Ascending aorta (tissue), 2 donors: ENCODE measurements at places on chromosomes 4 and X.
A peak's percentile ranks its signal among the peaks of the same experiment; 100 is the strongest.

DNA sequence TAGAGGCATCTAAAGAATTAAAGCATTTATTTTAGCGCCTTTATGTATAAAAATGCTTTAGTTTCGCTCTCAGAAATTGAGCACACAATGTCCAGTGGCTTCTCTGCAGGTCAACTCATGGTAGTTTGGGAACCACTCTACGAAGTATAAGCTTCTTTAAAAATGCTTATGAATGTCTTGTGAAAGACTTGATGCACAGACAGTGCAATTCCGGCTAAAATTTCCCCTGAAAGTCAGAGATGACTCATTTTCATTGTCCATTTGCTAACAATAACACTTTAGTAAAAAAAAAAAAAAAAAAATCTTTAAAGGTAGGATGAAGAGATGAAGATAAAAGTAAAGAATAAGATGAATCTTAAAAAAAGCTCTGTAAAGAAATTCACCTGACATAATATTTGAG is 117.2 kb downstream of the PDHA2 start:
- DNase-seq = no peak
- no peaks in the 10 kb centered on the region for H3K36me3 ChIP-seq
- no peaks in the 10 kb centered on the region for H3K27me3 ChIP-seq
- H3K4me1 ChIP-seq = no peaks in the 10 kb centered on the region
- no peak overlapping the region for H3K4me3 ChIP-seq

DNA sequence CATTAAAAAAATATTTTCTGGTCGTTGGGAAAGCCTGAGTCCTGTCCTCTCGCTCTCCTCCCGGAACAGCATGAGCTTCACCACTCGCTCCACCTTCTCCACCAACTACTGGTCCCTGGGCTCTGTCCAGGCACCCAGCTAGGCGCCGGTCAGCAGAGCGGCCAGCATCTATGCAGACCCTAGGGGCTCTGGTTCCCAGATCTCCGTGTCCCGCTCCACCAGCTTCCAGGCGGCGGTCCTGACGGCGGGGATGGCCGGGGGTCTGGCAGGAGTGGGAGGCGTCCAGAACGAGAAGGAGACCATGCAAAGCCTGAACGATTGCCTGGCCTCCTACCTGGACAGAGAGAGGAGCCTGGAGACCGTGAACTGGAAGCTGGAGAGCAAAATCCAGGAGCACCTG is 807.2 kb upstream of the NDST4 start:
- H3K27me3 ChIP-seq = no peaks in the 10 kb centered on the region
- DNase-seq = no peak
- no peak overlapping the region for H3K27ac ChIP-seq
- no peaks in the 10 kb centered on the region for H3K36me3 ChIP-seq
- no peaks in the 10 kb centered on the region for H3K4me1 ChIP-seq

GRCh38 chr4:62130230-62130629 is 930.1 kb downstream of the ADGRL3 start:
- H3K27ac ChIP-seq = no peak overlapping the region
- H3K36me3 ChIP-seq = no peaks in the 10 kb centered on the region
- no peaks in the 10 kb centered on the region for H3K27me3 ChIP-seq
- DNase-seq = no peak
- no peak overlapping the region for H3K4me3 ChIP-seq

DNA sequence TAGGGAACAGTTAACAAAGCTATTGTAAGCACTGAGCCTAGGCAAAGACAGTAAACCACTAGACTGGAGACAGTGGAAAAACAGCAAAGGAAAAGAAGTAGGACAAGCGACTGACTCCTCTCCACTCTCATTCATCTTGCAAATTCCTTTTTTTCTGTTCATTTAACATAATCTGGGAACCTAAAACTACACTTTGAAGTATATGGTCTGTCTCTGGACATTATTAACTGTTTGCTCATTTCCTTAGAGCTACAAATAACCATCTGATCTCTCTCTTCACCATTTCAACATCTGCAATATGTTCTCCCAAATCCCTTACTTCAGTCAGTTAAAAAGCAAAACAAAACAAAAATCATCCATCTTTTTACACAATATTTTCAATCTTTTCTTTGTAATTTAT is 642 bp downstream of the HMGN5 start:
- peak overlapping the region; percentile 47 for H3K4me3 ChIP-seq
- H3K4me1 ChIP-seq = no peaks in the 10 kb centered on the region
- no peaks in the 10 kb centered on the region for H3K27me3 ChIP-seq
- peak overlapping the region; percentile 75 for H3K27ac ChIP-seq
- H3K36me3 ChIP-seq = no peaks in the 10 kb centered on the region
- no peak for DNase-seq

GRCh38 chr4:99714179-99714578 is 56.6 kb upstream of the C4orf54 start:
- no peaks in the 10 kb centered on the region for H3K4me1 ChIP-seq
- no peak overlapping the region for H3K4me3 ChIP-seq
- H3K27ac ChIP-seq = no peak overlapping the region
- DNase-seq = no peak
- H3K36me3 ChIP-seq = no peaks in the 10 kb centered on the region

- no peak overlapping the region for H3K27ac ChIP-seq
Measured at GRCh38 chr4:141037446-141037845, 95.8 kb downstream of the RNF150 start.

GRCh38 chrX:4320436-4320947 is 607.0 kb upstream of the PRKX start:
- DNase-seq = no peak
- H3K27me3 ChIP-seq = no peaks in the 10 kb centered on the region
- H3K4me3 ChIP-seq = no peak overlapping the region
- no peaks in the 10 kb centered on the region for H3K36me3 ChIP-seq
- no peak overlapping the region for H3K27ac ChIP-seq

DNA sequence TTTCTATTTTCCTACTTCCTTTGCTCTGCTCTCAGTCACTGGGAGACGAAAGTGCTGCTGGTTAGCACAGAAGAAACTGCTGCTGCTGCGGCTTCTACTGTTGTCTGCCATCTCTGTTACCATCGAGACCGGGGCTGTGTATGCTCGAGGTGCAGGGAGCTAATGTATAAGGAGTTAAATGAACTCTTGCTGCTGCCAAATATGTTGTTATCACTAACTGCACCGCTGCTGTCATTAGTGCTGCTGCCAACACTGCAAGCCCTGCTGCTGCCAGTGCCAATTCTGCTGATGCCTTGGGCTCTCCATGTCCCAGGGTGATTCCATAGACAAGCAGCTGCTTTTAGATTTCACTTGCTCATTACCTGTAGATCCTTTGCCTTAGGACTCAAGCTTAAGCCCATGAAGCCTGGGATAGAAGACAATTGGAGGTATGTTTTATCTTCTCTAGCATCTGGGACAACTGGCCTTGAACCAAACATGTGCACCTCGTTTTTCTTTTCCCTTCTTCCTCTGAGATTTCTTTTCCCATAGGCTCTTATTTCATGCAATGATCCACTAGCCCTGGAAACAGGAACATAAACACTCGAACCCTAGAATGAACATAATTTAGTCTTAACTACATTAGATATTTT is 107.8 kb downstream of the CCSER1 start:
- H3K36me3 ChIP-seq = no peaks in the 10 kb centered on the region
- H3K4me3 ChIP-seq = no peak overlapping the region
- H3K27me3 ChIP-seq = no peaks in the 10 kb centered on the region
- H3K27ac ChIP-seq = no peak overlapping the region
- no peak for DNase-seq

- no peaks in the 10 kb centered on the region for H3K4me1 ChIP-seq
- H3K36me3 ChIP-seq = no peaks in the 10 kb centered on the region
- no peak overlapping the region for H3K4me3 ChIP-seq
- no peaks in the 10 kb centered on the region for H3K27me3 ChIP-seq
- H3K27ac ChIP-seq = no peak overlapping the region
- no peak for DNase-seq
Measured at GRCh38 chr4:36027203-36027602, 217.1 kb downstream of the ARAP2 start.

GRCh38 chr4:176357359-176358082 is 37.8 kb downstream of the SPCS3 start:
- no peak overlapping the region for H3K4me3 ChIP-seq
- H3K27ac ChIP-seq = no peak overlapping the region
- no peaks in the 10 kb centered on the region for H3K27me3 ChIP-seq
- H3K4me1 ChIP-seq = no peaks in the 10 kb centered on the region

- no peaks in the 10 kb centered on the region for H3K27me3 ChIP-seq
- no peak for DNase-seq
- no peak overlapping the region for H3K4me3 ChIP-seq
- H3K27ac ChIP-seq = no peak overlapping the region
- H3K4me1 ChIP-seq = no peaks in the 10 kb centered on the region
Measured at GRCh38 chr4:113773014-113773413, 11.5 kb upstream of the CAMK2D start.

DNA sequence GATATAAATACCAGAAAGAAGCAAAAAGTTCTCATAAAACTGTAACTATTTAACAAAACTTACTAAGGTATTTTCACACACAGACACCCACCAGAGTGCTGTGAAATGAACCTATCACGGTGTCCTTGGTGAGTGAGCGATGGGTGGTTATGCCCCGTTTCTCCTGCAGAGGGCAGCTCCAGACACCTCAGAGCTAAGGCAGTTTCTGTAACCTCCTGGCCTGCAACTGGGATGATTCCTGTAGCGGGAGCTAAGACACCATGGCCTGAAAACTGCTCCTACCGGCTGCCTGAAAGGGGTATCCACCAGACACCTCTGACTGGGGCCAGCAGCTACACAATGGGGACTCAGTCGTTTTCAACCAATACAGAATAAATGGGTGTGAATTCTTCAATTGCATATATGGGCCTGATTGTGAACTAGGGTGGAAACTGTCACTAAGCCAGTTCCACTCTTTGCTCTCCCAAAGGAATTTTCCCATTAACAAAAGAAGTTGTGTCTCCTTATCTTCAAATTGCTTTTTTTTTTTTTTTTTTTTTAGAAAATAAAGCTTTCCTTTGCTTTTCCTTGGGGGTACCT is 2375.8 kb upstream of the TENM3 start:
- no peaks in the 10 kb centered on the region for H3K4me1 ChIP-seq
- H3K4me3 ChIP-seq = no peak overlapping the region
- no peaks in the 10 kb centered on the region for H3K36me3 ChIP-seq
- no peak for DNase-seq

DNA sequence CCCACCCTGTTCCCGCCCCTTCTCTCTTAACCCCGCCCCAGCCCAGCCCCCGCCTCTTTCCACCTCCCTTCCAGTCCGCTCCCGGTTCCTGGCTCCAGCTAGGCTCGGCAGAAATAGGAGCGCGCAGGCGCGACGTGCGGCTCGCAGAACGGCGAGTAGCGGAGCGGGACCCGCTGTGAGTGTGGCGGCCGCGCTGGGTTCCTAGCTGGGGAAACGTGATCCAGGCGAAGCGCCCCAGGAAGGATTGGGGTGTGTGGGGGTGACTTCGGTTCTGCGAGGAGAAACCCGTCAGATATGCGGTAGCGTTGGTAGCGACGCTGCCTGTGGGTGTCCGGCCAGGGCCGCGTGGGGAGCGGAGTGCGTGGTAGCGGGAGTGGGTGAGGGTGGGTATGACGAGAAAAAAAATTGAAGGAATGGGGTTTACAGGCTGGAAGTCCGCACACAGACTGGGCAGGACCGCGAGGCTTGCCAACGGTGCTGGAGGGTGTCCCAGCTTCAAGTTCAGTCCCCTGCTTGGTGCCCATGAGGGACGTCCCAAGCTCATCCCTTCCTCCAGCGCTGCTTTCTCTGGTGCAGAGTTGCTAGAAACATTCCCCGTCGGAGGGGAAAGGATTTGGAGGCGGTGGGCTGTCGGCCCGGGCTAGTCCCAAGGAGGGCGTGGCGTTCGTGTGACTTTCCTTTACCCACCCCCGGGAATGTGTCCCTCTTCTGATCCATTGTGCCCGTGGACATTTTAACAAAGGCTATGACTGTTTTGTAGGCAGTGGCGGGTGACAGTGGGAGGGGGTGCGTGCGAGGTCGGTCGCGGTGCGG is at the start of gene PRRG1:
Gene PRRG1 (plus strand): TSS at position 144 of the 813 bp plus-strand sequence. CDS start 56,886 bp downstream, outside the sequence.
- peak within 1 kb of the TSS; percentile 70 for H3K27ac ChIP-seq
- no peak for DNase-seq
- H3K36me3 ChIP-seq = no peaks in the 10 kb centered on the region
- no peaks in the 10 kb centered on the region for H3K27me3 ChIP-seq

DNA sequence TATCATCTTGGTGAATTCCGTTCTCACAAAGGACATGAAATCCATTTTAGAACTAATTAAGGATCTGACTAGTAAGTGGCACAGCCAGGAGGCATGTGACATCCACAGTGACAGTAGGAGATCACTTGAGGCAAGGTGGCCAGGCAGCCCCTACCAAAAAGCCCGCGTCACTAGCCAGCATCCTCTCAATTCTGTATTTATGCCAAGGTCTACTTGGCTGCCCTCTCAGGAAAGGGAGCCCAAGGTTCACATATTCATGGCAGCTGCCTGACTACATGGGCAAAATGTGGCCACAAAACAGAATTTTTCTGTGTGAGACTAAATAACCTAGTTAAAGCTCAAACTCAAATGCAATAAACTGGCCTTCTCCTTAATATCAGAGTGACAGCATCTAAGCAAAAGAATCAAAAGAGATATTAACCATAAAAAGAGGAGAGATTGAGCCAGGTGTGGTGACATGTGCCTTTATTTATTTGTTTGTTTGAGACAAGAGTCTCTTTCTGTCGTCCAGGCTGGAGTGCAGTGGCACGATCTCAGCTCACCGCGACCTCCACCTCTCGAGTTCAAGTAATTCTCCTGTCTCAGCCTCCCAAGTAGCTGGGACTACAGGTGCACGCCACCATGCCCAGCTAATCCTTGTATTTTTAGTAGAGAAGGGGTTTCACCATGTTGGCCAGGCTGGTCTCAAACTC is 51.5 kb downstream of the SLC9A7 start:
- H3K27me3 ChIP-seq = no peaks in the 10 kb centered on the region
- no peaks in the 10 kb centered on the region for H3K4me1 ChIP-seq
- no peak for DNase-seq
- no peaks in the 10 kb centered on the region for H3K36me3 ChIP-seq
- no peak overlapping the region for H3K27ac ChIP-seq

- peak overlapping the region; percentile 77 for H3K27ac ChIP-seq
- peaks cover 26% of the 10 kb centered on the region for H3K4me1 ChIP-seq
- no peaks in the 10 kb centered on the region for H3K36me3 ChIP-seq
- no peak overlapping the region for H3K4me3 ChIP-seq
- H3K27me3 ChIP-seq = no peaks in the 10 kb centered on the region
- DNase-seq = peak; percentile 61
Measured at GRCh38 chr4:184748251-184748652, 14.4 kb upstream of the CENPU start.

- no peaks in the 10 kb centered on the region for H3K36me3 ChIP-seq
- no peaks in the 10 kb centered on the region for H3K4me1 ChIP-seq
- H3K4me3 ChIP-seq = no peak overlapping the region
- DNase-seq = no peak
- H3K27me3 ChIP-seq = no peaks in the 10 kb centered on the region
Measured at GRCh38 chrX:86171366-86171765, 23.1 kb downstream of the DACH2 start.

DNA sequence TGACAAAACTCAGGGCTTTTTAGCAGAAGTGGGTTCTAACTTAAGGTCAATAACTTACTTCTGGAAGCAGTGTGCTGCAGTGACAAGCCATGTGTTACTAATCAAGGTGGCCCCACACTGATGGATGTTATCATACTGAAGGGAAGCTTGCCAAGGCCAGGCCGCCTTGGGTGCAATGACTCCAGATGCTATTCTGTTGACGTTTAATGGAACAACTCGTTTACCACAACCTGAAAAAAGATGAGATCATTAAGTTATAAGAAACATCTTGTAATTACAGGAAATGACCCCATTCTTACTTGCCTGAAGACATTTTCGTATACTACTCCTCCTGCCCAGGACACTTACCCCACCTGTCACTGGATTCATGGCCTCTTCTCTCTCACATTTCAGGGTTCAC is 38.9 kb upstream of the TMPRSS11D start:
- DNase-seq = no peak
- no peaks in the 10 kb centered on the region for H3K27me3 ChIP-seq
- H3K4me1 ChIP-seq = no peaks in the 10 kb centered on the region
- no peak overlapping the region for H3K27ac ChIP-seq
